Right atrium auricular region (tissue), 2 donors: ENCODE measurements at places on chromosomes 16 and 17. TPM values are rescaled to one million over a fixed set of nuclear protein-coding genes. Genes with fewer than 3 reads are reported as not detected.

Gene SLFN14
- total RNA-seq: not detected

Gene EVI2B
- 5.6 TPM for total RNA-seq

Gene HES7
- not detected for total RNA-seq

- H3K27ac ChIP-seq: no peak overlapping the region
- no peak for DNase-seq
- no peaks in the 10 kb centered on the region for H3K36me3 ChIP-seq
- H3K4me1 ChIP-seq: no peaks in the 10 kb centered on the region
- no peak overlapping the region for H3K4me3 ChIP-seq
These were observed 333.8 kb downstream of the SNX29 start for GRCh38 chr16:12310286-12310685.

- no peak overlapping the region for H3K4me3 ChIP-seq
- H3K27ac ChIP-seq: no peak overlapping the region
These were observed 103.3 kb downstream of the ABCC6 start for GRCh38 chr16:16120044-16120381.

GRCh38 chr16:56351481-56351880, 73.9 kb downstream of the AMFR start:
- no peak overlapping the region for H3K27ac ChIP-seq
- no peak overlapping the region for H3K4me3 ChIP-seq
- DNase-seq: no peak
- no peaks in the 10 kb centered on the region for H3K27me3 ChIP-seq
- H3K4me1 ChIP-seq: peaks cover 9% of the 10 kb centered on the region

GRCh38 chr17:66343531-66344078, 41.2 kb downstream of the PRKCA start:
- no peak overlapping the region for H3K4me3 ChIP-seq
- no peaks in the 10 kb centered on the region for H3K36me3 ChIP-seq
- no peak overlapping the region for H3K27ac ChIP-seq

- no peak for DNase-seq
- no peaks in the 10 kb centered on the region for H3K27me3 ChIP-seq
- no peaks in the 10 kb centered on the region for H3K4me1 ChIP-seq
- no peak overlapping the region for H3K27ac ChIP-seq
- no peak overlapping the region for H3K4me3 ChIP-seq
- H3K36me3 ChIP-seq: peaks cover 22% of the 10 kb centered on the region
These were observed 62.1 kb downstream of the ZNF652 start for GRCh38 chr17:49299996-49300395.

DNA sequence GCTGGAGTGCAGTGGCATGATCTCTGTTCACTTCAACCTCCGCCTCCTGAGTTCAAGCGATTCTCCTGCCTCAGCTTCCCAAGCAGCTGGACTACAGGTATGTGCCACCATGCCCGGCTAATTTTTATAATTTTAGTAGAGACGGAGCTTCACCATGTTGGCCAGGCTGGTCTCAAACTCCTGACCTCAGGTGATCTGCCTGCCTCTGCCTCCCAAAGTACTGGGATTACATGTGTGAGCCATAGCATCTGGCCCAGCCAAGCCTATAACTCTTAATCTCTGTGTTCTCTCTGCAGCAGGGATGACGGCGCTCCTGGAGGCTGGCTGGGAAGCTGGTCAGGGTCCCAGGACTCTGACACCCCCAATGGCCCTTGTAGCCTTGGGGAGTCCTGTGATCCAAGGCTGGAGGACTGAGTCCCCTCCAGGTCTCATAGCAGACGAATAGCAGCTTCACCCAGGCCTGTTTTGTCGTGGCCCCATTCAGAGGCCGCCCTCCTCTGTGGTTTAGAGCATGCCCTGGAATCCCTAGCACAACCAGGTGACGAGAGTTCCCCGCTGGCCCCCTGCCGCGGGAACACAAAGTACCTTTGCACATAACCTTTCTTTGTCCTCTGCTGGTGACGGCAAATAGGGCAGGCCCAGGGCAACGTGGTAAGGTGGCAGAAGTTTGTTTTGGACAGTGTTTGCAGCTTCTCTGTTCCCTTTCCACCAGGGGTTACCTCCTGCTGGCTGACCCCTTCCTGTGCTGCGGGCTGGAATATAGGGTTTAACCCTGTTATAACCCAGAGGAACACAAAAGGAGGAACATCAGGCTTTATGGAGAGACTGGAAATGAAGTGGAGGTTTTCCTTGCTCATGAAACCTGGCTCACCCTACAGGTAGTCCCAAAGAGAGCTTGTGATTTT, 43.0 kb upstream of the TOB1 start:
- peak overlapping the region; percentile 82 for H3K27ac ChIP-seq
- no peaks in the 10 kb centered on the region for H3K36me3 ChIP-seq
- H3K4me3 ChIP-seq: no peak overlapping the region
- H3K4me1 ChIP-seq: peaks cover 32% of the 10 kb centered on the region
- no peak for DNase-seq
- no peaks in the 10 kb centered on the region for H3K27me3 ChIP-seq

GRCh38 chr16:20803561-20804214, 2.6 kb downstream of the ERI2 start:
- no peak overlapping the region for H3K4me3 ChIP-seq
- peaks cover 5% of the 10 kb centered on the region for H3K36me3 ChIP-seq
- H3K4me1 ChIP-seq: peaks cover 16% of the 10 kb centered on the region
- DNase-seq: no peak
- no peaks in the 10 kb centered on the region for H3K27me3 ChIP-seq
